Gastroesophageal sphincter (tissue), 4 donors: ENCODE measurements at places on chromosomes 3 and 15.

- no peak for ATAC-seq
Measured at GRCh38 chr15:90851940-90852339, 16.4 kb upstream of the FURIN start.

DNA sequence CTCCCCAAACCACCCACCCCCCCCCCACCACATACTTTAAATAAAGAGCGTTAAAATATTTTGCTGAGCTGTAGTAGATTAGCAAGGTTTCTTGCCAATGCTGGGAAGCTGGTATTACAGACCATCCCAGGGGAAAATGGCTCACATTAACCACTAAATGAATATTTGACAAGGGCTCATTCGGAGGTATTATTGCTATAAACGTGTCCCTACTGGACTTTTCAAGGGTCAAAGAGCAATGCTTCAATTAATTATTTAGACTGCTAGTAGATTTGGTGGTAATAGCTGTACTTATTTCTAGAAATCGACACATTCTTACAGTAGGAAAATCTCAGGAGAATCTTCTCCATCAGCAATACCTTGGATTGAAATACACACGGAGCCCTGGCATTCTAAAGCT, 5.2 kb downstream of the SOX2 start:
- ATAC-seq: no peak

DNA sequence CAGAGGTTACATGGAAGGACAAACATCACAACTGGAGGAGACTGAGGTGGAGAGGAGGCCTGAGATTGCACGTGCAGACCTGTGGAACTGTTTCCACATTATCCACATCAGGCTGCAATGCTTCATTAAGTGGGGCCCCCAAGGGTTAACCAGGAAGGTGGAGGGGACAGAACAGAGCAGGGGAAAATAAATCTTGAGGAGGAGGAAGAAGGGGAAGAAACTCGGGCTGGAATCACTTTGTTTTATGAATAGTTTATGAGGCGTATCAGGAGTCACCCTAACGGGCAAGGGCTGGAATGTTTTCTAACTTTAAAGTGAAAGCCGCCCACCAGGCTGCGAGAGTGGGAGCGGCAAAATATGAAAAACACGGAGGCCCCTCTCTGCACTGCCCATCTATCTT, 154.9 kb downstream of the WNT5A start:
- ATAC-seq: no peak

GRCh38 chr15:98169551-98169950, 209.0 kb downstream of the ARRDC4 start:
- ATAC-seq: no peak

DNA sequence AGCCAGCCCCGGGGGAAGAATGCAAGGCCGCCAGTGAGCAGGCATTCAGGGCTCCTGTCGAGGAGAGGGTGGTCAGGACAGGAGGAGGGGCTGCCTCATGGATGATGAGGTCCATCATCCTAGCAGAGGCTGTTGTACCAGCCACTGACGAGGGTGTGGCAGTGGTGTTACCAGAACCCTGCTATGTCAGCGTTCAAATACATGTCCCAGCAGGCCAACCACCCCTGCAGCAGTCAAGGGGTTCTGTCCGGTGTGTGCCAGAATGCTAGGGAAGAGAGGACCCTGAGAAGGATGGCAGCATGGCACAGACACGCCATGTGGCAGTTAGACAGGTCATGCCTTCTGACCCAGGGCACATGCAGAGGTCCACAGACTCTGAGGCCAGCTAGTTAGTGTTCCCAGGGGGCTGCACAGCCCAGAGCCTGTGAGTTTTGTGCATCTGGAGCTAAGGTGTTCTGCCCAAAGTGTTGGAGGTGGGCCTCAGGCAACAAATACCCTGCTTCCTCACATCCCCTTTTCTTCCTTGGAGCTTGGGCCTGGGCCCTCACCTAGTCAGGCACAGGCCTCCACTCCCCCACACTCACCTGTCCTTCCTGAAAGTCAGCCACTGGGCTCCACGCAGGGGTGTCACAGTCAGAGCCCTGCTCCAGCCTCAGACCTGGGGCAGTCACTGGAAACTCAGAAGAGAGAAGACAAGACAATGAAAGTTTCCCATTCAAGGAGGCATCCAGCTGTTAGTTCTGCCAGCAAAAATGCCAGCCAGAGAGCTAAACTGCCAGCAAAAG, 7.8 kb downstream of the PAK6 start:
- no peak for ATAC-seq

DNA sequence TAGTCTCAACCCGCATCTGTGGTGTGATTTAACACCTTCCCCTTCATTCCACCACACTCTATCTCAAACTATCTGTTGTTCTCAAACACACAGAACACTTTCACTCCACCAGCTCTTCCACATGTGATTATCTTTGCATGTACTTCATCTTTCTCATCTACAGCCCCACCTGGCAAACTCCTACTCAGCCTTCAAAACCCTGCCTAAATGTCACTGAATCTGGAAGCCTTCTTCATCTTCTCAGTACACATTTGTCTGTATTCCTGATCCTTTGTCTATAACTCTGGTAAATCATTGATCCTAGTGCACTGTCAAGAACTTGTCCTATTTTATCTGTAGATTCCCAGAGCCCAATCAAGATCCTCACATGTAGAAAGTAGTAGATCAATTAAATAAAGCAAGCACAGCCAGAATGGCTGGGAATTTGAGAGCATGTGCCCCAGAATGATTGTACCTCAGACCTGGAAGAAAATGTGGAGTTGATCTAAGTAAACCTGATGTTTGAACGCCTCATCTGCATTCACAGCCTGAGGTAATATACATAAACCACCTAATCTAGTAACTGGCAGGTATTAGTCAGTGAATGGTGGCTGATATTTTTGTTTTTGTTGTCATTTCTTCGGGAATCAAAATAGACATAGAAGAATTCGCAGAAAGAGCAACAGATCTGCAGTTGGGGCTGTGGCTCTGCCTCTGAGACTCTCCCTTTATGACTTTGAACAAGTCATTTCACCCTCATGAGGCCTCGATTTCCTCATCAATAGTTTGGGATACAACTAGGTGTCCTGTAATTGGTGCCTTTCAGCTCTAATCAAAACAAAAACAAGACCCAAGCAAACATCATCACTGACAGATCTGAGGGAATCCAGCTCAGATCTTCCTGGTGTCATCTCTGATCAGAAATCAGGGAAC, 28.0 kb upstream of the MAGEF1 start:
- ATAC-seq: no peak

GRCh38 chr15:31230630-31231485, 95.8 kb upstream of the KLF13 start:
- no peak for ATAC-seq

DNA sequence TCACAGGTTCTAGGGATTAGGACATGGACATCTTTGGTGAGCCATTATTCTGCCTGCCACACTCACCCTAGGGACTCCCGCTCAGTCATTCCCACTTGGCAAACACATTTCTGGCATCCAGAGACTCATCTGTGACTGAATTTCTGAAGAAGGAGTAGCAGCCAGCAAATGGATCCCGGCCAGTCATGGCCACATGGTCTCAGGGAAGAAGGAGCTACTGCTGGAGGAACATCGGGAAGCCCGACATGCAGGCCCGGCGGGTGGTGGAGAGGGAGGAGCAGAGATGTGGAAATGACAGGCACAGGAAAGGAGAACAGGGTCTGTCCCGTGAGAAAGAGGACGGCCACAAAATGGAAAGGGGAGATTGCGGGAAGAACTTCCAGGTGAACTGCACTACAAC, 65.4 kb downstream of the SEMA5B start:
- no peak for ATAC-seq

- no peak for ATAC-seq
Measured at GRCh38 chr3:108554913-108555571, 34.2 kb downstream of the CIP2A start.

- ATAC-seq: no peak
Measured at GRCh38 chr3:67896130-67896529, 241.7 kb upstream of the SUCLG2 start.

DNA sequence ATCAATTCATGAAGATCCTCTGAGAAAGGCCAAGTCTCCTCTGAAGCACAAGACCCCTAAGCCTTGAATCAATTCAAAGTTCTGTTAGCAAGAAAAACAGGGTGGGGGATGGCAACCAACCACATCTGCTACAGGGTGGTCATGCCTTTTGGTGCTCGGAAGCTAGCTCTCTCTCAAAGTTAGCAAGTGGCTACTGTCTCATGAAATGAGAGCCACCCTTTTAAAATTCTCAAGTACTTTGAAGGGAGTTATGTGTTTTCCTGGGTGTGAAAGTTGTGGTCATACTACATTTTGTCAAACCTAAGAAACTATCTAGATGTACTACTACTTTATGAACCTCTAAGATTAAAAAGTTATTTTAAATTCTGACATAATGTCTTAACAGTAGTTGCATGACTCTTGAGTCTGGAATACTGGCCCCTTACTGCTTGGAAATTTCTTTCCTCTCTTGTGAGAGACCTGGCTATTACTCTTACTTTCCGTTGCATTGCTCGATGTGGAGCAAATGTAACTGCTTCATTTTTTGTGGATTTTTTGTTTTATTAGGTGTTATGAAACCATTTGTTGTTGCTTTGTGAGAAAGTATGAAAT, 116.1 kb downstream of the CHST2 start:
- ATAC-seq: no peak

DNA sequence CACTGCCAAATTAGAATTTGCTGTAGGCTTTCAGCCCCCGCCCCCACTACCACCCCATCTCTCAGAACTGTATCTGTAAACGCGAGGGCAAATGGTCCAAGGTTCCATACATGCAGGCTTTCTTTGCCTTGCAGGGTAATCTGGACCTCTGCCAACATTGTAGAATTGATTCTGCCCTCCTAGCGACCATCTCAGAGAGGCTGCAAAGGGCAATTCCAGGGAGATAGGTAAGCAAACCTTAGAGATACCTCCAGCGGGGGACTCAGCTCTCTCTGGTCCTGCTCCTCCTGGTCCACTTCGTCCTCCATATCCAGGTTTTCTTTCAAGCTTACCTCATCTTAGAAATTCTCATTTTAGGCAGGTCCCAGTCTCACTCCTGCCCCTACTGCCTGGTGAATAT, 64.4 kb downstream of the SLMAP start:
- no peak for ATAC-seq

GRCh38 chr3:149003653-149004305, 12.4 kb downstream of the GYG1 start:
- ATAC-seq: no peak

DNA sequence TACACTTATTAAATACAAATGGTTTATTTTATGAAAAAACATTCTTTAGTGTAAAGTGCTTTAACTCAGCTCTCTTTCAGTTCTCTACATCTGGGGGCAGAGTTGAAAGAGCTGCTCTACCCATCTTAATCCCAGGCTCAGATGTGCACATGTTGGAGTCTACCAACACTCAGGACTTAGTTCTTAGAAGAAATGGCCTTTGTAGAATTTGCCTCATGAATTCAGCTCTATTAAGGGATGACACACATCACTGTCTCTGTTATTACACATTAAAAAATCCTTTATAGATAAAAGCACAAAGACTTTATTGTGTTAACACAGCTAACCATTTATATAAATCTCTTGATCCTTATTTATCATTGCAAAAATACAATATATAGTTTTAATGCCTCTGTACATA, 31.7 kb upstream of the GSK3B start:
- no peak for ATAC-seq

DNA sequence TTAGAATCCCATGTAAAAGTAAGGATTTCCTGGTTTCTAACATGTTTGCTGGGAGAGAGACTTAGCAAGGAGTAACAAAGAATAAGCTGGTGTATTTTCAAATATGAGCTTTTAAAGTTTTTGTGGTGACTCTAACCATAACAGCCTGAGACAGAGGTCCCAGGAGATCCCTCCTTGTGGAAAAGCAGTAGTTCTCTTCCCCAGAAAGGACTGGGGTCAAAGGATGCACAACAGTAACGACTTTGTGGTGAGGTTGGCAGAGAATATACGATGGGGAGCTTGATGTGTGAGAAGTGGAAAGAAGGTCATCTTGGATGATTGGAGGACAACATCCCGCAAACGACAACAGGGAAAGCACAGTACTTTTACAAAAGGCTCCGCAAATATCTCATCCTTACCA, 38.2 kb downstream of the ABHD5 start:
- no peak for ATAC-seq

DNA sequence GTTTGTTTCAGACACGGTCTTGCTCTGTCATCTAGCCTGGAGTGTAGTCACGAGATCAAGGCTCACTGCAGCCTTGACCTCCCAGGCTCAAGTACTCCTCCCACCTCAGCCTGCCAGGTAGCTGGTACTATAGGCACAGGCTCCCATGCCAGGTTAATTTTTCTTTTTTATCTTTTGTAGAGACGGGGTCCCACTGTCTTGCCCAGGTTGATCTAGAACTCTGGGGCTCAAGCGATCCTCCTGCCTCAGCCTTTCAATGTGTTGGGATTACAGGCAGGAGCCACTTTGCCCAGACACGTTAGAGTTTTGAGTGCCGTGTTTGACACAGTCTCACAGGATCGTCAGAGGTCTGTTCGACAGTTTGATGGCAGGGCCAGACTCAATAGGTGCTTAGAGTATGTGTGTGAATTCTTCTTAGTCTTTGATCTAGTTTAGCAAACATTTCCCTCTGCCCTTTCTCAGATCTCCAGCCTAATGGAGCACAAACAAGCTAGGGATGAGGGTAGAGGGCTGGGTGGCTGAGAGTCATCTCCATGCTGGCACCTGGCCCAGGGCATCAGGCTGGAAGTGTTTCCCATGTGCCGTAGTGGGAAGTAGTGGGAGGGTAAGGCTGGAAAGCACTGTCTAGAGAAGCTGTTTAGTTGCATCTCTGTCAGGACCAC, 66.1 kb upstream of the DLG1 start:
- no peak for ATAC-seq

- ATAC-seq: no peak
Measured at GRCh38 chr3:127037418-127037841, 54.5 kb downstream of the PLXNA1 start.

DNA sequence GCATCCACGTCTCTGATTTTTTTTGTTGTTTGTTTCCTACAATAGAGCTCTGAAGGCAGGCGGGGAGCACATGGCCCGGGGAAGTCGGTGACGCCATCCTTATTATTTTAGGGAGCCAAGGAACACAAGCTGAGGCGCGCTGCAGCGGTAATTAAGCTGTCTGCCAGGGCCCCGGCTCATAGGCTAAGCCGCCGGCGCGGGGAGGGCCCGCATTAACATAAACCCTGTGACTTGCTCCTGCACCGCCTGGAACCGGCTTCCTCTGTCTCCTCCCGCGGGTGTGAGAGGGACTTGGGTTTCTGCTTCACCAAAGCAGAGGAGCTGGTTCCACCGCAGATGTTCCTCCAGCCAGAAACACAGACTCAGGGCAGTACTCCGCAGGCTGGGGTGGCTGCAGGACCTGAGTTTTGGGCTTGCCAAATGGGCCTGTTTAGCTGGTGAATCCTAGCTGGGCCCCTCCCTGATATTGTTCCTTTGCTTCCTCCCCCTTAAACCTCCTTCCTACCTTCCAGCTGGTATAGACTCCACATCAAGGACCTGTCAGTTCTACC, 25.3 kb downstream of the ANP32A start:
- peak; percentile 91 for ATAC-seq

DNA sequence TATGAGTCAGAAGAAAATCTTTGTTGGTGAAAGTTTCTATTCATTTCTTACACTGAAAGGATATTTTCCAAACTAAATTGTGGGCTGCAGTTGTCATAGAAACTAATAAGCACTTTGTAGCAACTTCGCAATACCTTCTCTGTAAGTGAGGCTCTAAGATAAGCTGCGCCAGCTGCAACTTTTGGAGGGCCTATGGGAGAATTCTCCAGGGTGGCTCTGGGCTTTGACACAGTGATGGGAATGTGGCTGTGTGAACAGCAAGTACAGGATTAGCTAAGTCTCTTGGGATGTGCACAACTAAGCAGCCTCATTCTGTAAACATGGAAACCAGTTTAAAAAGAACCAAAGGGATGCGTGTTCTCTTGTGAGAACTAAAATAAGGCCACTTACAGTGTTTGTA, 124.6 kb upstream of the SGO1 start:
- ATAC-seq: no peak
